NCI-H1105 treated with DMSO at 0.1 percent for 48 hours (cell line): ENCODE measurements at places on chromosomes 7 and 10.

- DNase-seq, result no peak
These were observed 1.8 kb downstream of the KIAA1549 start for GRCh38 chr7:138979226-138979979.

GRCh38 chr7:139767561-139767982 is 10.2 kb downstream of the HIPK2 start:
- no peak for DNase-seq

- no peak for DNase-seq
These were observed 130.6 kb upstream of the SVIL start for GRCh38 chr10:29765330-29765729.

- no peak for DNase-seq
These were observed 5.1 kb upstream of the LRRC4 start for GRCh38 chr7:128036226-128036940.

- DNase-seq, result no peak
These were observed 165.5 kb downstream of the LRRN3 start for GRCh38 chr7:111256391-111256790.

GRCh38 chr7:124552217-124552616 is 213.4 kb downstream of the GPR37 start:
- DNase-seq, result no peak

DNA sequence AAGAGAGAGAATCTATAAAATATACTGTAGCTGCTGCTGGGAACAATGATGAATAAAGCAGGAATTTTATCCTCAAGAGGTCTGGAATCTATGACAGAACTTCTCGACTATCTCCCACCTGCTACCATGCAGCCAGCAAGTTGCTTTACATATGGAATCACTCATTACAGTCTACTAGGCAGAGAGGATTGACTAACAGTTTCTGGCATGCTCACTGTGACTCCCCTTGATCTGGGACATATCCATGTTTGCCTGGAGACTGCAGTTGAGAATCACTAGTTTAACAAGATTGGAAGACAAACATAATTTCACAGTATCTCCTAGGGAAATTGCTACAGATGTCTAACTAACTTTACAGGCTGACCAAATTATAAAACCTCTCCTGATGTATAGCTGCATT is 13.3 kb downstream of the GPR37 start:
- DNase-seq, result no peak

- DNase-seq, result no peak
These were observed 44.4 kb downstream of the TEX36 start for GRCh38 chr10:125638555-125638954.

DNA sequence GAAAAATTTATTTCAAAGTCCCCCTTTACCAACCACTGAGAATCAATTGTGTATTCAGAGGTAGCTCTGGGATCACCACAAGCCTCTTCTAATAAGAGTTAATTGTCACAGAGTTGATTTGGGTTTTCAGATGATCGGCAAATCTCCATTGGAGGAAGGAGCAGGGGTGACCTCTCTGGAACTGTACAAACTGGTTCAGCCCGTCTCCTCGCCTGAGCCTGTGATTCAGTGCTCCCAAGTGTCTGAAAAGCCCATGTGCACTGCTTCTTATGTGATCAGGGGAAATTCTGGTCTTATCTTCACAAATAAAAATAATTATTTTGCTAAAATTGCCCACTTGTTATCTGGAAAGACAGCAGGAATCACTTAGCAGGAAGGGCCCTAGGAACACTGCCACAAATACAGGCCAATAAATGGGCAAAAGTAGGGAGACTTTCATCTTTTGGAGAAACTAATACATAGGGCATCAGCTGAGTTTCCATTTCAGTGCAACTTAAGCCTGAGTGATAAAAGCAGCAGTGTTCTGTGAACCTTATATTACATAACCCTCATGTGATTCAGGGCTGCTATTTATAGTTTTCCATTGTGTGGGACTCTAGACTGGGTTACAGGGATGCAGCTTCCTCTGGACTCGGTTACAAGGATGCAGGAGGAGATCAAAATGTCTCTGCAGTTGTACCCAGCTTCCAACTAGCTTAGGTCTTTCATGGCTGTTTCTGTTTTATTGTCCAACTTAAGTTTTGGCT is 32.3 kb downstream of the CDK1 start:
- DNase-seq, result no peak

DNA sequence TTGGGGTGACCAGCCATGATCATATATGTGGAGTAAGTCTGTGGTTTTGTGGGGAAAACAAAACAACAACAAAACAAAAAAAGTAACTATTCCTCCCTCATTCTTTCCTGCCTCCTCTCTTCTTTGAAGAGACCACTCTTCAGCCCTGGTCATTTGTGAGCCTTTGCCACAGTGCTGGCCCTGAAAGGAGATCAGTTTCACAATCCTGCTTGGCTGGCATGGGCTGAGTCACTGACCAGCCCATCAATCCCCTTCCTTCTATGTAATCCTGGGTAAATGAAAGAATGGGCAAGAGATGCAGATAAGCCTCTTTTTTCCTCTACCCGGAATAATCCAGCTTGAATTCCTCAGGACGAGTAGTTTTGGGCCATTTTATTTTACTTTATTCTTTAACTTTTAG is 13.6 kb downstream of the CSTF2T start:
- no peak for DNase-seq

DNA sequence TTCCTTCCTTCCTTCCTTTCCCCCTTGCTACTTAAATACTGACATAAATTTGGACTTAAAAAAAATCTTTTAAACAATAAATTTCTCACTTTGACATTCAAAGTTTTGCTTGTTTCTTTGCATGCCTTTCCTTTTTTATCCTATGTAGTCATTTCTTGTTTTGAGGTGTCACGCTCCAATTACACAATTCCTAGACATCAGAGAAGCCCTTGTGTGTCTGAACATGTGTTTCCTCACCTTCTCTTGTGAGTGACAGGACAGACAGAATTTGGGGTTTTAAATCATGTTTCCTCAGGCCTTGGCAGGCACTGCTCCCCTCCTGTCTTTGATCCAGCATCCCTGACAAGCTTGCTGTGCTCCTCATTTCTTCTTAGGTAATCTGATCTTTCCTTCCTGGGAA is 91.3 kb downstream of the CYTH3 start:
- no peak for DNase-seq

GRCh38 chr7:85940798-85941197 is 702.9 kb upstream of the GRM3 start:
- no peak for DNase-seq

DNA sequence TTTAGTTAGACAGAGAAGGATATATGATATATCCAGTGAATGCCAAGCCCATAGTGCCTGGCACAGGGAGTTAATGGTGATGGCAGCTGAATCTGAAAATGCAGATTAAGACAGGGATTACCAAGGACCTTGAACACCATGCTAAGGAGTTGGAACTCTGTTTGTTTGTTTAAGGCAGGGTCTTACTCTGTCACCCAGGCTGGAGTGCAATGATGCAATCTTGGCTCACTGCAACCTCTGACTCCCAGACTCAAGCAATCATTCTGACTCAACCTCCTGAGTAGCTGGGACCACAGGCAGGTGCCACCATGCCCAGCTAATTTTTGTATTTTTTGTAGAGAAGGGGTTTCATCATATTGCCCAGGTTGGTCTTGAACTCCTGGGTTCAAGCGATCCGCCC is 1.6 kb downstream of the AKR1D1 start:
- DNase-seq, result no peak

DNA sequence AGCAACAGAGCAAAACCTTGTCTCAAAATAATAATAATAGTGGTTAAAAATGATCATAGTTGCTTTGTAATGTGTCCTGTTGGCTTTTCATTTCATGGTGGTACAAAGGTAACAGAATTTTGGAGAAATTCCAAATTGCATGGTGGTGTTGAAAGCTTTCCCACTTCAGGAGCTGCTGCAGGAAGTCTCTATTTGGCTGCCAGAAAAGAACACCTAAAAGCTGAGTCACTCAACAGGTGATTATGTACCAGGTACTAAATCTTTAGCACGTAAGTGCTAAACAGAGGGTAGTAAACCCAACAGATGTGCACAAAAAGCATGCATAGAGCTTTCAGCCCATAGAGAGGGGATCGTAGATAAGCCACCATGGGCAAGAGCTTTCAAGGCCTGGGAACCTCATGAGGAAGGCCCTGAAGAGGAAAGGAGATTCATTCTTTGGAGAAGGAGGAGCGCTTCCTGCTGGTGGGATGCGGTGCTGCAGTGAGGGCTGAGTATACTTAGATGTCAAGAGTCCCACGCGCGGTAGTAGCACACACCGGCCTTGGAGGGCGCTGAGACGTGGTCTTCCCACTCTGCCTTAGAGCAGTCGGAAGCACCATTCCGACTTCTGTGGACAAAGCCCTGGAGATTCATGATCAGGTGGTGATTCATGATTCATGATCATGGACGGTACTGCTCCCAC is 118.7 kb downstream of the RALA start:
- no peak for DNase-seq

- DNase-seq, result no peak
These were observed 177.9 kb downstream of the RPS24 start for GRCh38 chr10:78211561-78212051.

DNA sequence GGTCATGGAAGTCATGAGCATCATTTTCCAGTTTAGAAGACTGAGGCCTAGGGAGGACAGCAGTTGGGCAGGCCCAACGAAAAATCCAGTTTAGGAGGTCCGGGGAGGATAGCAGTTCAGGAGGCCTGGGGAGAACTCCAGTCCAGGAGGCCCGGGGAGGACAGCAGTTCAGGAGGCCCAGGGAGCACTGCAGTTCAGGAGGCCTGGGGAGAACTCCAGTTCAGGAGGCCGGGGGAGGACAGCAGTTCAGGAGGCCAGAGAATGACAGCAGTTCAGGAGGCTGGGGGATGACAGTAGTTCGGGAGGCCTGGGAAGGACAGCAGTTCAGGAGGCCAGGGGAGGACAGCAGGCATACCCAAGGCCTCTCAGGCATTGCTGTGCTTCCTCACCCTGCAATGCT is 453.4 kb downstream of the LRMDA start:
- no peak for DNase-seq

DNA sequence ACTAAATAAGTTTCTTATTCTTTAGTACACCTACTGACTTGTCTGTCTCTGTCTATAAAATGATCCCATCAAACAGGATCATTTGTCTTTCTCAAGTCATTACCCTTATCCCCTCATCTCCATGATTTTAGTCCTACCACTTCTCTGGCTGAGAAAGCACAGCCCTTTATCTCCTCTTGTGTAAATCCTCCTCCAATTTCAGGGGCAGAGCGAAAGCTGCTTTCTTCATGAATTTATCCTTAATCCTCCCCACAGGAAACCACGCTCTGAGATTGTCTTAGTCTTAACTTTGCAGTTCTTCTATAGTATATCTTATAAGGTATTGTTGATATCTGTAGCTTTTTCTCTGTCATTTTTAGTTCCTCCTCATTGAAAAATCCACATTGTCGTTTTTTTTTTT is 239.7 kb upstream of the PLXDC2 start:
- DNase-seq, result no peak

DNA sequence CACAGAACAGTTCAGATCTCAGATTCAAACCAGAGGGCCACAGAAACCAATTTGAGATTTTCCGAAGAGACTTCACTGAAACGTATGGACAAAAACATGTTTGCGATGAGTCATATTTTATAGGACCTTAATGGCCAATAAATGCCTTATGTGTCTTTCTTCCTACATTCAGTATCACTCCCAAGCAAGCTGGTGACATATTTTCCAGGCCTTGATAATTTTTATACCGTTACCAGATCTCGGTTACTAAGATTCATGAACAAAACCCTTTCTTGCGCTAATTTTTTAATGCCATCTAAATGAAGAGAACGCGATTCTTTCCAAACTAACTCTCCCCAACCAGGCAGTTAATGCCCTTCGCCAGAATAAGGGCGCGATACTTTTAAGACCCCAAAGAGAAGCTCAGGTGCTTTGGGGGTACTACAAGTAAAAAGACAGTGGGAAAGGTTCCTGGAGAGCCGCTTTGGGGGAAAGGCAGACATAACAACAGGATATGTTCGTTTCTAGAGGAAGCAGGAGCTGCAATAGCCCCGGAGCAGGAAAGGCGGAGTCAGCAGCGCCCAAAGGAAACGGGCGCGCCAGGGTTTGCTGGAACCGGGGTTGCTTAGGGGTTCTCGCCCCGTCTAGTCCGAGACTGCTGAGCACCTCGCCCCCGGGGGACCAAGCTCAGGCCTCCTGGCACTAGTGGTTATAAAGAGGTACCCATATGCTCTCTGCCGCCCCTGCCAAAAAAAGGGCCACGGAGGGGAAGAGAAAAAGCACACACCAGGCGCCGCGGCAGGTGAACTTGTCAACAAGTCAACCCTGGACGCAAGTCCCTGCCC is 884 bp downstream of the ICA1 start:
- DNase-seq, result peak; percentile 63

DNA sequence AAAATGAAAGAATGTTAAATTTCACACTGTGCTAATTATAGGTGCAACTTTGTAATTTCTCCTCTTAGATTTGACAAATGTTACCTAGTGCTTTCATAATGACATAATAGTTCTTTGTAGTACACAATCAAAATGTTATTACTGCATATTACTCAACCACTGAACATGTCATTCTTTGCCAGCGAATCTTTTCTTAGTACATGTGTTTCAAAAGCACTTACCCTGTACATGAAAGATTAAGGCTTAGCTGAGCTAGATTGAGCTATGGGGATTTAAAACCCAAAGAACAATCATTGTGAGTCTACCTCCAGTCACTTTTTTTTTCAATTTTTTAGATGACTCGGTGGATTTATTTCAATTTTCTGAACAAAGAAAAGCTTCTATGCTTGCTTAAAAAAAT is 123.5 kb upstream of the FERD3L start:
- DNase-seq, result no peak

DNA sequence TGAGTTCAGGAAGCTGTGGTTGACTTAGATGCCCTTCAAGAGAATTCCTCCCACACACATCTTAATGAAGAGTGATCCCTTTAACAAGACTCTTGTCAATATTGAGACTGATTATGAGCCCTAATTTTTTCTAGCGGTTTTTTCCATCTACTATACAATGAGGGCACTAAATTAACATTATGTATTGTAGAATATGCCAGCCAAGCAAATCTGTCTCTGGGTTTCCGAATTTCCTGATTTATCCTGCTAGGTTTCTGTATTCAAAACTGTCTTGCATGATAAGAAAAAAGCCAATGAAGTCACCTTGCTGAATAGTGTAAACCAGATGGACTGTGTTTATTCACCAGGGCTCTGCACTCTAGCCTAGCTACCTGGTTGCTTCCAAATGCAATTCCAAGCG is 224.2 kb upstream of the KMT2E start:
- no peak for DNase-seq

- DNase-seq, result no peak
These were observed 320.6 kb downstream of the FRMD4A start for GRCh38 chr10:14010101-14010558.

DNA sequence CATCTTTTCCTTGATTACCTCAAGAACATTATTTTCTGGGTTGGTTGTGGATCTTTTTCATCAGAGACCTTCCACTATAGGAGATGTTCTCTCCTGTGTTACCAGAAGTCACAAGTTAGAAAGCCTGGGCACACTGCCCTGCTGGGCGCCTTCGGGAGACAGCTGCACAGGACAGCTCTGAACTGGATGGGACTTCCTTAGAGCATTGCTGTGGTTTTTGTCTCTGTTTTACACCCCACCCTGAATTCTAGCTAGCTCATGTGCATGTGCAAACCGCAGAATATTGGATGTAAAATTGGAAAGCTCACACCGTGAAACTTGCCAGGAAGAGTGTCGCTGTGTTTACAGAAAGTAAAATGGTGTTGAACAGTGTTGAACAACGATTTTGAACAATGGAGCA is 54.4 kb upstream of the SEC61G start:
- DNase-seq, result no peak
